Femur (tissue), 1 donor: ENCODE measurements at places on chromosomes 6 and 20.

- DNase-seq, result no peak
Observed at GRCh38 chr20:50409495-50409894, 100.7 kb upstream of the PTPN1 start.

DNA sequence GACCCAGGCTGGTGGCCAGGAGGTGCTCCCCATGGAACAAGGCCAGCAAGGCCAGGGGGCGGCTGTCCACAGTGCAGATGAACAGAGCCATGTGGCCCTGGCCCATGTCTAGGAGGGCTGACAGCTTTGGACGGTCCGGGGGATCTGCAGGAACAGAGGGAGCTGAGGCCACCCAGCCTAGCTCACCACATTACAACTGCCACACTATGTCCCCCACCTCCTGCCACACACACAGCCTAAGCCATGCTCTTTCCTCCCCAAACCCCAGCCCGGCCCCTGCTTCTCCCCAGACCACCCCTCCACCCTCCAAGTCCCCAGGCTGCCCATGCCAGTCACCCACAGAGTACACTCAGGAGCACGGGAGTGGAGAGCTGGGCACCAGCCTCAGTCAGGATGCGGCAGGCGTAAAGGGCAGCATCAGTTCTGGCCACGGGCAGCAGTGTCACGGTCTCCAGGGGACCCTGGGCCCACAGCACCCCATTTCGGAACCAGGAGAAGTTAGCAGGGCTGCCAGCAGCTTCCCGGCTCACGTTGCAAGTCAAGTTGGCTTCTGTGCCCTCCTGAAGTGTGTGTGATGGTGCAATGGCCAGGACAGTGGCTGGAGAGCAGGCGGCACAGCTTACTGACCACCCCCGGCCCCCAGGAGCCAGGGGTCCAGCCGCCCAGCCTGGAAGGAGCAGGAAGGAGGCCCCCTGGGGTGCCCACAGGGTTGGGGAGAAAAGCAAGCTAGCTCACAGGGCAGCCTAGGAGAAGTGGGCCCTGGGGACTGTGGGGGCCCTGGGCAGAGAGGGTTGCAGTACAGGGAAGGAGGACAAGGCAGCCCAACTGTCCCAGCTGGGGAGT, 15.2 kb upstream of the ADAM33 start:
- no peak for DNase-seq

- DNase-seq, result no peak
Observed at GRCh38 chr6:145087034-145087433, 648.3 kb downstream of the EPM2A start.

DNA sequence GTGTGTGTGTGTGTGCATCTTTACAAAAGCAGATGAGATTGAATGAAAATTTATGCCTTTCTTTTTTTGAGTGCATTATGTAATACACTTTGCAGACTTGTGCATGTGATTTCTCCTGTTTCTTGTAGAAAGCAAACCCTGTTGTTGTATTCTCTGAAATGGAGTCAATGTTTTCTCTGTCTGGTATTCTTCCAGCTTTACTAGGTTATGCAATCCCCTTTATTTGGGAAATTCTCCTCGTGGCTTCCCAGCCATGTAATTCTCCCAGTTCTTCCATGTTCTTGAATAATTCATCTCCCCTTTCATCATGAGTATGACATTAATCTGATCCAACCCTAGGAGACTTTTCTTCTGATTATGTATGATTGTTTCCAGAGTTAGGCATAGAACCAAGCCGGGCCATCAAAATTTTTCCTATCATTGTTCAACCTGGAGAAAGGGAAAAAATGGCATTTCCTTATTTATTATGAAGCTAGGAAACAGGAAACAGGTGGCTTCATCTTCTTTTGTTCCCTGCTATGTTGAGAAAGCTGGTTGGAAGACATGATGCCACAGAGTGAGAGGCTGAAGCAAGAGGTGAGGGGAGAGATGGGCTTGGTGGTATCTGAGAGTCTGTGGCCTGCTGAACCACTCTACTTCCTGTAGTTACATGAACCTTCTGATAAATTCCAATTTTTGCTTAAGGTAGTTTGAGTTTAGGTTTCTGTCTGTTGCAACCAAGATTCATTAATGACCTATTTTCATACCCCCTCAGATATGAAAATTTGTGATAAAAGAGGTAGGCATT, 68.8 kb downstream of the PRL start:
- DNase-seq, result no peak

- no peak for DNase-seq
Observed at GRCh38 chr6:30614044-30614842, 2.8 kb downstream of the PPP1R10 start.

DNA sequence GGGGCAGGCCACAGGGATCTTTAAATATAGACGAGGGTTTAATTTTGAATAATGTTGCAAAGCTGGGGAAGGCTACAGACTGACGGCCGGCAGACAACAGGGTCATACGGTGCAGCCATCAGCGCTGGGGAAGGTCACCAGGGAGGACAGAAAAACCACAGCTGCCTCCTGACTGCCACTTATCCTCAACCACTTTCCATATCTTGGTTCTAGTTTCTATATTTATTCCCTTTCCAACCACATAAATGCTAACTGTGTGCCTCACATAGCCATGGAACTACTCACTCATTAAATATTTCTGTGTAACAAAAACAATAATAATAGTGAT, 85.7 kb upstream of the AGPAT4 start:
- DNase-seq, result peak; percentile 44

DNA sequence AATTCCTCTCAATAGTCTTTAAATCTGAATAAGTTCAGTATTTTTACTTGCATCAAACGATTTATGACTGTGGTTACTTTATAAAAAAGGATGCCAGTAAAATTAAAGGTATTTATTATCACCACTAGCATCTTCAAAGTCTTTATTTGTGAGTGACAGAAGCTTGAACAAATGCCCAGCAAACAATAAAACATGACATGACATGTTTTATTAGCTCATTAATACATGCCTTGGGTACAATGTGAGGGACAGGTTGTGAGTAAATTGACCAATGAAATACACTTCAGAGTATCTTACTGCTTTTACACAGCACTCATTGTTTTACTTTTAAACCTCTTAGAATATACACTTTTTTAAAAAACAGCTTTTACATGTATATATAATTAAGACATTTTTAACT, 113.4 kb upstream of the BEND3 start:
- DNase-seq, result no peak

DNA sequence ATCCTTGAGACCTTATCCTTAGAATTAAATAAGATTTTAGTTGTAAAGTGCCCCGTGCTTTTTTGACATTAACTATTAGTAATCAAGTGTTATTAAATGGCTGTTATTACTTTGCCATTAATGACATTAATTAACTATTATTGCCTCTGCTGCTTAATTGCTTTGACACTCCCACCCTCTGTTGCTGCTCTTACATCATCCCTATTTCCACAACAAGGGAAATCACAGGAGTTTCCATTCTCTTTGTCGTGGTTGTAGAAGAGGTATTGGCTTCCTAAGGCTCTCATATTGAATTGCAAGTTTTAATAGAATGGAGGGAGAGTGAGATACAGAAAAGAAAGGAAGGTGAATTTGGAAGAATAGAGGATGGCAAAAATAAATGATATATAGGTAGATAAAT, 545.8 kb downstream of the MMUT start:
- DNase-seq, result no peak

- DNase-seq, result no peak
Observed at GRCh38 chr20:23627501-23627900, 10.3 kb downstream of the CST3 start.

GRCh38 chr6:75791881-75792280, 42.8 kb downstream of the MYO6 start:
- no peak for DNase-seq

- DNase-seq, result no peak
Observed at GRCh38 chr6:48144021-48144420, 33.0 kb upstream of the PTCHD4 start.

DNA sequence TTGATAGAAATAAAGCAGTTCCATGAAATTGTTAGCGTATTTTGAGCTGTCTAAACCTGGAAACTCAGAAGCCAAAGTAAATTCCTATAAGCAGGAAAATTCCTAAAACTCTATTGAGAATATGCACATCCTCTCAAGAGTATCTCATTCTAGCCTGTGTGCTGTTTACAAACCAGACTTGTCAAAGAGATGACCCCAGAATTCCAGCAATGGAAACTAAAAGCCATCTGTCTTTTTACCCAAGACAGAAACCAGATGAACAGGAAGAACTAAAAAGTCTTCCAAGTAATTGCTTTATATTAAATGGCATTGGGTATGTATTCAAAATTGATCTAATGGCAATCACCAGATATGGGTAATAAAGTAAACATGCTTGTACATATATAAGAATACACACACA, 92.6 kb downstream of the COL19A1 start:
- no peak for DNase-seq
